ENCODE measurements at places on chromosomes 2 and 18.

- DNase-seq, result no peak
Measured at GRCh38 chr2:7665880-7666279, 748.7 kb downstream of the RNF144A start.

- DNase-seq, result no peak
Measured at GRCh38 chr18:62224229-62224628, 37.2 kb downstream of the RELCH start.

- no peak for DNase-seq
Measured at GRCh38 chr18:23183411-23184150, 48.3 kb downstream of the CABLES1 start.

- DNase-seq, result no peak
Measured at GRCh38 chr18:48819276-48819675, 131.5 kb downstream of the SMAD7 start.

- DNase-seq, result no peak
Measured at GRCh38 chr2:229884775-229885699, 36.8 kb downstream of the TRIP12 start.

DNA sequence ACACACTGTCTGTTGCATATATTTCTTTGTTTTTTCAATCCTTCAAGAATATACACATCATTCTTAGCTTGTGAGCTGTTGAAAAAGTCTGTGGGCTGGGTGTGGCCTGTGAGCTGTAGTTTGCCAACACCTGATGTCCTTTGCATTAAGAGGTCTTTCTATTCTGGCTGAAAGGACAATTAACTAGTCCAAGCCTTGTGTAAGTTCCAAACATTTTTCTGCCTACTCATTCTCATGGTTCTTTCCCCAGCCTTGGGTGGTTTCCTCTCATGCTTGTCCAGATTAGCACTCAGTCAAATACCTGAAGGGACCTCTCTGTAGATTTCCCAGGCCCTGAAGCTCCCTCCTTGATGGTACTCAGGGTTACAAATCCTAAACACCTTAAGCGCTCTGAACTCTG, 57.8 kb upstream of the NABP1 start:
- no peak for DNase-seq

DNA sequence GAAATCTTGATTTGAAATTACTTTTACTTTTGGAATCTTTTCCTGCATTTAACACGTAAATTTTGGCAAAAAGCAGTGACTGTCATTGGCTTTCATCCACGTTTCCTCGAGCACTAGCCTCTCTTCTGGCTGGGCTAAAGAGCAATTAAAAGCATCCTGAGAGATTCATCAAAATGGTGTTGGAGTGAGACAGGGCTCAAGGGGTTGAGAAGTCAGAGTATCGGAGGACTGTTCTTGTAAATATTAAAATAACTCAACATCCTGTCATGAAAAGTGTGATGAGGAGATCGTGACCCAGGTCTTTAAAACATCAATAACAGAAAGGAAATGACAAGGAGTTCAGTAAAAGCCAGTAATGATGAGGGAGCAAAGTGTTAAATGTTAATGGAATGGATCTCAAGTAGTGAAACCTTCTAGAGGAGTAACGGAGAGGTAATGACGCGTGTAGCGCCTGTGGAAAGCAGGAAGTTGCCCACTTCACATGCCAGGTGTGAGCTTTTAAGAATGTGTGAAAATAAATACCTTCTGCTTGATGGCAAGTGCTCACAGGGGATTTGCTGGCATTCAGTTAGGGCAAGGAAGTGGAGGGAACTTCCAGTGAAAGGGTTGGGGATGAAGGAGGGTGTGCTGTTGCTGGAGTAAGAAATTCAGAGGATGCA, 754.4 kb downstream of the ADCYAP1 start:
- DNase-seq, result peak; percentile 65

DNA sequence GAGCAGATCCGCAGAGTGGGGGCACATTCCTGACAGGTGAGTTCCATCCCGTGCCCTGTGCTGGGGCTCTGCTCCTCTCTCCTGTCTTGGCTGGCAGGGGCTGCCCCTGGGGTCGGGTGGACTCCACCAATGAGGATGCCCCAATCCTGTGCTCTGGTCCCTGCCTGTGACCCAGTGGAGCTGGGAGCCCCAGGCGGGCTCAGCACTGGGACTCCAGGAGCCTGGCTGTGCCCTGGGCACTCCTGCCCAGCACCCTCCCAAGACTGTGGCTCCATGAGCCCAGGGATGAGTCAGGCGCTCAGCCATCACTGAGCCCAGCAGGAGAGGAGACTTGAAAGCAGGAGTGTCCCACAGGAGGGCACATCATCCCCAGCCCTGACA, 53.9 kb downstream of the MBP start:
- no peak for DNase-seq

DNA sequence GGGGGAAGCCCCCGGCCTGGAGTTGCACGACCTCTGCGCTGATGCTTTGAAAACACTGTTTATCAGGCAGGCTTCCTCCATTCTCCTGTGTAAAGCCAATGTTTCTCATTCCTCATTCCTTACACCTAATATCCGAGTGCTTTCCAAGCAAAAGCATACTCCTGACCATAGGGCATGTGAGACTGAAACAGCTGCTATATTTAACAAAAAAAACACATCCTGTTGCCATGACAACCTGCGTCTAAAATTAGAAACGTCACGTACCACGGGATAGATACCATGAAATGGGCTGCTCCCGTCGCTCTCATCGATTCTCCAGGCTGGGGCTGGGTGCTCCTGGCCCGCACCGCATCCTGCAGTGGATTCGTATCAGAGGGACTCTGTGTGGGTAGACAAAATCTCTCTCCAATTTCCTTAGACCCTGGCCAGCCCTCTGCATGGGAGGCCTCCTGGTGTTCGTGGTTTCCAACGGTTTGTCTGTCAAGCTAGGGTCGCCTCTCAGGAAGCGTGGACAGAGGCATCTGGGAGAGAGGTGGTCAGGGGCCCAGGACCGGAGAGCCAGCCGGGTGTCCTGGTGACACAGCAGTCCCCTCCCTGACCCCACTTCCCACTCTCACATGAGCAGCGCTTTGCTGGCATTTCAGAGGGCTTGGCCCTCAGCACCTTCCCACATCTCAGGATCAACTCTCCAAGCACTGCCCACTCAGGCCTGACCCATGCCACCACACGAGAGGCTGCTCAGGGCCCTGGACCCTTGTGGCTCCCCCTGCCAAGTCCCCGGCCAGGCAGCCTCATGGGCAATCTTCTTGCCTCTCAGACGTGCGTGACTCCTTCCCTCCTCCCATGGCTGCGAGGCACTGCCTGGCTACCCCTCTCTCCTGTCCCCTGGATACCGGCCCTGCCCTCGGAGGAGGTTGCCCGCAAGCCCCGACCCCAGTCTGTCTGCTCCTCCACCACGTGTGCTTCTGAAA, 268.1 kb downstream of the NDUFA10 start:
- DNase-seq, result no peak

DNA sequence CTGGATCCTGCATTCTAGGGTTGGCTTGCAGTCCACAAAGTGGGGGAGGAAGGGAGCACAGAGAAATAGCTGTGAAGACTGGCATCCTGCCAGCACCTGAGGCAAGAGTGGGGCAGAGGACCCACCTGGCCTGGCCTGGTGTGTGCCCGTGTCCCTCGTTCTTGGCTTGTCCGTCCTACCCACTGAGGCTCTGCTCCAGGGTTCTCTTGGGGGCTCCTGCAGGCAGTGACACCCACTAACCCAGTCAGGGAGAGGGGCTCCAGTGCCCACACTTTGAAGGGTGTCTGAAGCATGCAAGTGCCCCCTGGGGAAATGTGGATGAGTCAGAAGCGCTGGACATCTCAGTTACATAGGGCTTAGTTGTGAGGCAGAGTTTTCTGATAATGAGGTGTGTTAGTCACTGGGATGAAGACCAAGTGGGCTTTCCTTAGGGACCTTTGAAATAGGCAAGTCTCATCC, 79.4 kb downstream of the SLC4A3 start:
- no peak for DNase-seq

- no peak for DNase-seq
Measured at GRCh38 chr2:157291018-157291417, 33.5 kb downstream of the GALNT5 start.

- DNase-seq, result peak; percentile 75
Measured at GRCh38 chr2:96485751-96486651, 19.2 kb downstream of the NEURL3 start.

DNA sequence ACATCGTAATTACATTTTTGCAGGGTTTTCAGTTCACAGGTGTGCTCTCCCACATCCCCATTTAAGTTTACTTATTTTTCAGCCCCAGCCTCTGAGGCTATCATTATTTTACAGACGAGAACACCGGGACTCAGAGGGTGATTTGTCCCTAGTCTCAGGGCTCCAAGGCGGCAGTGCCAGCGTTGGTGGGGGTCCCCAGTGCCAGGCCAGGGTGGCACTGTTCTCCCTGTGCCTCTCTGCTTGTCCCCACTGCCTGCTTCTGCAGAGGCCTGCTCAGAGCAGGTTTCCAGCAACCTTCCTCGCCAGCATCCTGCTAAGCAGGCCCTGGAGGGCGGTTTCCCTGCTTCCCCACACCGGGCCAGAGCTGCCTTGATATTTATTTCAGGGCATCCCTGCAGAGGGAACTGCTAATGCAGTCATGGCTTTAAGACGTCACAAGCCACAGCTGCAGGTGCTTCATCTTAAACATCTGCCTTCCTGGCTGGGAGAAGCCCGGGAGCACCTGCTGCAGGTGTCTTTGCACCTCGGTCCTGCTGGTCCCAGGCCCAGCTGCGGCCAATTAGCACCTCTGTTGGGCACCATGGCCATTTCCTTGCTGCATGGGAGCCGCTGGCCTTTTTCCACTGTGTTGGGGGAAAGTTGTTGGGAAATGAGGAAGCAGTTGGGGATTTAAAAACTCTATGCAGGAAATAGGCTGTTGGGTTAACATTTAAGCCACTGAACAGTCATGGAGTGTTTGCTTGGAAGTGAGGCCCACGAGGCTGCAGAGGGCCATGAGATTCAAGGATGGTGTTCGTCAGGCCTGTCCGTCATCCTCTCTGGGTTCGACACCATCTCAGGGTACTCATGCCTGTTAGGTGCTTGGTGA, 22.8 kb downstream of the HPCAL1 start:
- peak; percentile 61 for DNase-seq

GRCh38 chr2:129753261-129753660, 226.2 kb upstream of the RAB6C start:
- no peak for DNase-seq

DNA sequence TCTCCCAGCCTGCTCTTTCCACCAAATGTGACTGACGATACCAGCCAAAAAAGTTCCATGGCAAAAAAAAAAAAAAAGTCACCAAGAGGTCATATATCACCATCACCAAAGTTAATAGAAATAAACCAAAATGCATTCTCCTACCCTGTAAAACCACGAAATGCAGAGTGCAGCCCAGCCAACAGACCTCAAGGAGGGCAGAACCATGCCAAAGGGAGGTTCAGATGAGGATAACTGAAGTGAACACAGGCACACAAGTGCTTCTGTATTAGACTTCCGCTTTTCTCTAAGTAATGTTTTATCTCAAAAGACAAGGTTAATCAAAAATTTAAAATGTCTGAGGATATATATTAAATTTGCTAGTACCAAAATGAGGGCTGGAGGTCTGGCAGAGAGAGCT, 5.5 kb downstream of the SERPINE2 start:
- DNase-seq, result no peak

DNA sequence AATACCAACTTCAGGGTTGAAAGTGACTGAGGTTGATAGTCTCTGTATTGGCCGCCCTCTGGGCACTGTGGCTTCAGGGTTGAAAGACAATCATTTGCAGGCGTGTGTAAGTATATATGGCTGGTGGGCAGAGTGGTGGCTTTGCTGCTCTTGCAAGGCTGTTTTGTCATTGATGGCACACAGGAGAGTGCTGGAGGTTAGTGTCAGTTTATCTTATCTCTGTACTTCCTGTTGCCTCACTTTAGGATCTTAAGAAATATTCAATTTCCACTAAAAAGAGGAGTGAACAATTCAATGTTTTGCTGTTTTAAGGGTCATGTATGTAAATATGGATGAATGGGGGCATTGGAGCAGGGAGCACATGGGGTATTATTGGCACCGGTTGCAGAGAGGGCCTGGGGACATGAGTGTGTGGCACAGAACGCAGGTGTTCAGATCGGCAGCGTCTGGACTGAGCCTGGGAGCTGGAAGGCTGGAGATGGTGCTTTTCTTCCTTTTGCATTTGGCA, 51.5 kb downstream of the NCK2 start:
- no peak for DNase-seq

GRCh38 chr2:29223257-29223656, 108.0 kb downstream of the CLIP4 start:
- no peak for DNase-seq

DNA sequence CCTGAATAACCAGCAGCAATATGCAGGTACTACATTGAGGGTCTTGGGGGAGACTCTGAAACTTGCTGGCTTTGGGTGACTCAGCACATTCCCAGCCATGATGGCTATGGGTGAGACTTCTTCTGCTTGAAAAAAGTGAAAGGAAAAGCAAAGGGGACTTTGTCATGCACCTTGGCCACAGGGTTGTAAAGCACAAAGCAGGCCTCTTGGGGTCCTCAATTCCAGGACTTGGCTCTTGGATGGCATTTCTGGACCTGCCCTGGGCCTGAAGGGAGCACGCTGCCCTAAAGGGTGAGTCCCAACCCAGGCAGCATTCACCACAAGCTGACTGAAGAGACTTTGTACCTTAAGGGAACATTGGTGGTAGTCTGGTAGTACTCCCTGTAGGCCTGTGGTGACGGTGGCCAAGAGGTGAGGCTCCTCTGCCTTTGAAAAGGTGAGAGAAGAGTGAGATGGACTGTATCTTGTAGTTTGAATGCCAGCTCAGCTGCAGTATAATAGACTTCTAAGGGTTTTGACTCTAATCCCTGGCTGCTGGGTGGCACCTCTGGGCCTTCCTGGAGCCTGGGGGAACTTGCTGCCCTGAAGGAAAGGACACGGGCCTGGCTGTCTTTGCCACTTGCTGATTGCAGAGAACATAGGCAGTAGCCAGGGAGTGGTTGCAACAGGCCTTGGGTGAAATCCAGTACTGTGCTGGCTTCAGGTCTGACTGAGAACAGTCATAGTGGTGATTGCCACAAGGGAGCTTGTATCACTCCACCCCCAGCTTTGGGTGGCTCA, 36.5 kb upstream of the CYTIP start:
- no peak for DNase-seq

DNA sequence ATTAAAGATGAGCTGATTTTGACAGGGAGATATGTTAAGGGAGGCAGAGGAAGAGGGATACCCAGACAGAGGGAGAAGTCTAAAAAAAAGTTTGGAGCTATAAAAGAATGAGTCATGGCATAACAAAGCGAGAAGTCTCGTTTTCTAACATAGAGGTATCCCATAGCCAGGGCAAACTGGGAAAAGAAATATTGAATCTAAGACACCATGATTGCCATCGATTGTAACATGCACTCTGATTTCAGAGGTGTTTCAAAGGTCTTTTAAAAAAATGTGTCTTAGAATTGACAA, 110.7 kb downstream of the MDH1 start:
- DNase-seq, result no peak

- peak; percentile 89 for DNase-seq
Measured at GRCh38 chr2:112869258-112869842, 32.8 kb upstream of the IL1B start.

GRCh38 chr2:7800031-7800430, 881.8 kb upstream of the ID2 start:
- no peak for DNase-seq
